Fibroblast of upper back skin (primary cell): ENCODE measurements at places on chromosomes 16 and 17.

DNA sequence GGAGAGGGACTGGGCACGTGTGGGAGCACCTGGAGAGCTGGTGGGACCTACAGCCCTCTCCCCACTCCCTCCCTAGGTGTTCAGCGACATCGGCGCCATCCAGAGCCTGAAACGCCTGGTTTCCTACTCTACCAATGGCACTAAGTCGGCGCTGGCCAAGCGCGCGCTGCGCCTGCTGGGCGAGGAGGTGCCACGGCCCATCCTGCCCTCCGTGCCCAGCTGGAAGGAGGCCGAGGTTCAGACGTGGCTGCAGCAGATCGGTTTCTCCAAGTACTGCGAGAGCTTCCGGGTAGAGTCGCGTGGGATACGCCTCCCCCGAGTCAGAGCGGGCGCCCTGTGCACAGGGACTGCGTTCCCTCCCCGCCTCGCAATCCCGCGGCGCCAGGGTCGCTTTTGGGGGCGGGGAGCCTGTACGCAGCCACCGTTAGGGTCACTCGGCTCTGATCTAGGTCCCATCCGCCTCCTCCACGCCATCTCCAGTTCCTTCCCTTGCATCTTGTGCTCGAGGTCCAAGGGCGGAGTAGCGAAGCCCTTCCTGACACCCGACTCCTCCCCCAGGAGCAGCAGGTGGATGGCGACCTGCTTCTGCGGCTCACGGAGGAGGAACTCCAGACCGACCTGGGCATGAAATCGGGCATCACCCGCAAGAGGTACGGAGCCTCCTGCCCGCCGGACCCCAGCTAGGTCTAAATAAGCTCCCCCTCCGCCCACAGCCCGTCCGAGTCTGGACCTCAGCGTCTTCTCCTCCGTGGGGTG lies 13.0 kb downstream of the SARM1 start:
- DNase-seq: no peak

DNA sequence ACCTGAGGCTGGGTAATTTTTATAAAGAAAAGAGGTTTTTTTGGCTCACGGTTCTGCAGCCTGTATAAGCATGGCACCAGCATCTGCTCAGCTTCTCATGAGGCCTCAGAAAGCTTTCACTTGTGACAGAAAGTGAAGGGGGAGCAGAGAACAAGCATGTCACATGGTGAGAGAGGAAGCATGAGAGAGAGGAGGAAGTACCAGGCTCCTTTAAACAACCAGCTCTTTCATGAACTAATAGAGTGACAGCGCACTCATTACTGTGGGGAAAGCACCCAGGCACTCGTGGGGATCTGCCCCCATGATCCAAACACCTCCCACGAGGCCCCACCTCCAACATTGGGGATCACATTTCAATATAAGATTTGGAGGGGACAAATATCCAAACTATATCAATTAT lies 86.8 kb downstream of the USP32 start:
- no peak for DNase-seq

- DNase-seq: no peak
Observed at GRCh38 chr16:14418795-14419225, 211.2 kb downstream of the PARN start.

- DNase-seq: peak; percentile 38
Observed at GRCh38 chr16:27318392-27319256, 4.8 kb downstream of the IL4R start.

DNA sequence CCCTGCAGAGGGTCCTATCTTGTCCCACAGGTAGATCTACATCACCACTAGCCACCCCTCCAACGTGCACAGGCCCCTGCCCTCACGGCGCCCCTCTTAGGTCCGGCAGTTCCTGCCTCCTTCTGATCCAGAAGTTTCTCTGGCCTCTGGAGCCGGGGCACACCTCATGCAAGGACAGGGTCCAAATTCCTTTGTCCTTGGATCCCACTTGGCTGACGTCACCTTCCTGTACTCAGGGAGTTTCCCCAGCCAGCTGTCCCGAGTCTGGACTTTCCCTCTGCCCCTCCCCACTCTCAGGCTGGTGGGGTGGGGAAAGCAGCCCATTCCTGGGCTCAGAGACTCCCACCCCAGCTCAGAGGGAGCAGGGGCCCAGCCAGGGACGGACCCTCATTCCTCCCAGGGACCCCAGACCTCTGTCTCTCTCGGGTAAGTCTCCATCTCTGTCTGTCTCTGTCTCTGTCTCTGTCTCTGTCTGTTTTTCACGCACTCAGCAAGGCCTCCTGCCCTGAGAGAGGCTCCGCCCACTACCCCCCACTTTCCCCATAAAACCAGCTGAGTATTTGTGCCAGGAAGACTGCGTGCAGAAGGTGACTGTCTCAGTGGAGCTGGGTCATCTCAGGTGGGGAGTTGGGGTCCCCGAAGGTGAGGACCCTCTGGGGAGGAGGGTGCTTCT lies at the start of gene IL32:
Gene IL32, plus strand, starts transcription at position 572 of the 673 bp plus-strand sequence. CDS start 172 bp downstream, outside the sequence.
- peak; percentile 76 for DNase-seq
